ENCODE measurements at places on chromosomes 16 and 17.
A peak's percentile ranks its signal among the peaks of the same experiment; 100 is the strongest.

- DNase-seq: no peak
Measured at GRCh38 chr16:72174726-72175125, 2.8 kb upstream of the PMFBP1 start.

GRCh38 chr17:43840814-43841213, 6.2 kb upstream of the CD300LG start:
- DNase-seq: no peak

DNA sequence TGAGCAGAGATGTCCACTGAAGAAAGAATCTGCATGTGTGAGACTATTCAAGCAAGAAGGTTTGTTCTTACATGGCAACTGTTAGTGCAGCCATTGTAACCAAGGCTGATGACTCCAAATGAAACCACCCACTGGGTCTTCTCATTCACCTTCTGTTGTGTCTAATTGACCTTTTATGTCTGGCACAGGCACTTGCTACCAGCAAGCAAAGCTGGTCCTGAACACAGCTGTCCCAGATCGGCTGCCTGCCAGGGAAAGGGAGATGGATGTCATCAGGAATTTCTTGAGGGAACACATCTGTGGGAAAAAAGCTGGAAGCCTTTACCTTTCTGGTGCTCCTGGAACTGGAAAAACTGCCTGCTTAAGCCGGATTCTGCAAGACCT, 3.6 kb downstream of the CDC6 start:
- no peak for DNase-seq

DNA sequence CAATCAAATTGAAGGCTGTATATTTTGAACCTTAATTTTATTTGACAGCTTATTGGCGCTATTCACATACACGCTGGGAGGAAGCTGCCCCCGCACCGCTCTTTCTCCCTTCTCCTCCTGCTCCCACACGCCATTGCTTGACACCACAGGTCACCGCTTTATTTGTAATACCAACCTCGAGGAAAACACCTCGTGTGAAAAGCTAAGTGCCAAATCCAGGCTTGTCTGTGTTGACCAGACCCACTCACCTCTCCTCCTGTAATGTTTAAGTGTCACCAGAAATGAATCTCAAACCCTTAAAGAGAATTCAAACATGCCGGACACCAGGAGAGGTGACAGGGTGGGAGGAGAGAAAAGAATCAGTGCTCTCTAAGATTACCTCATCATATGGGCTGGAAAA, 331.4 kb downstream of the GRIN2A start:
- no peak for DNase-seq

DNA sequence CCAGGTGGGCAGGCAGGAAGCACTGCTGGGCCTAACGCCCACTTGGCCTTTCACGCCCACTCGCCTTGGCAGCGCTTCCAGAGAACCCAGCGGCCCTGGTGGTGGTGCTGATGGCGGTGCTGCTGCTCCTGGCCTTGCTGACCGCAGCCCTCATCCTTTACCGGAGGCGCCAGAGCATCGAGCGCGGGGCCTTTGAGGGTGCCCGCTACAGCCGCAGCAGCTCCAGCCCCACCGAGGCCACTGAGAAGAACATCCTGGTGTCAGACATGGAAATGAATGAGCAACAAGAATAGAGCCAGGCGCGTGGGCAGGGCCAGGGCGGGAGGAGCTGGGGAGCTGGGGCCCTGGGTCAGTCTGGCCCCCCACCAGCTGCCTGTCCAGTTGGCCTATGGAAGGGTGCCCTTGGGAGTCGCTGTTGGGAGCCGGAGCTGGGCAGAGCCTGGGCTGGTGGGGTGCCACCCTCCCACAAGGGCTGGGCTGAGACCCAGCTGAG, 64.7 kb downstream of the MRC2 start:
- no peak for DNase-seq

- DNase-seq: no peak
Measured at GRCh38 chr16:12096828-12097522, 120.4 kb downstream of the SNX29 start.

GRCh38 chr16:69078073-69078472, 27.4 kb upstream of the HAS3 start:
- DNase-seq: no peak

GRCh38 chr16:77539421-77540034, 104.7 kb upstream of the ADAMTS18 start:
- no peak for DNase-seq

GRCh38 chr17:56914581-56915273, 878 bp upstream of the TRIM25 start:
- no peak for DNase-seq

DNA sequence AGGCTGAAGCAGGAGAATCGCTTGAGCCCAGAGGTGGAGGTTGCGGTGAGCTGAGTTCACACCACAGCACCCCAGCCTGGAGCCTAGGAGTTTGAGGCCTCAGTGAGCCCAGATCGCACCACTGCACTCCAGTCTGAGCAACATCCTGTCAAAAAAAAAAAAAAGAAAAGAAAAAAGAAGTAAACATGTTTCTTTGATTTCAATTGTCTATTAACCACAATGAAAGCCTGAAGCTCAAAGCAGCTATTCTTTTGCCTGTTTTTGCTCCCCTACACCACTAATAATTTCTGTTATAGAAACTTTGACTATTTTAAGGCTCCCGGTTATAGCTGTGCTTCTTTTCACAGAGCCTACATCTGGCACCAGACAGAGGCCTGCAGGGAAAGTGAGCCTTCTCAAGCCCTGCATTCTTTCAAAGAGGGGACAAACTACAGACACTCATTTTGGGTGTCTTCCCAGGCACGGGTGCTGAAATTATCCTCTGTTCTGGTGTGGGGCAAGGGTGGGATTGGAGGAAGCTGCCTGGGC, 14.2 kb upstream of the SLC52A1 start:
- peak; percentile 34 for DNase-seq

GRCh38 chr17:65371702-65372101, 189.7 kb downstream of the AXIN2 start:
- DNase-seq: no peak

DNA sequence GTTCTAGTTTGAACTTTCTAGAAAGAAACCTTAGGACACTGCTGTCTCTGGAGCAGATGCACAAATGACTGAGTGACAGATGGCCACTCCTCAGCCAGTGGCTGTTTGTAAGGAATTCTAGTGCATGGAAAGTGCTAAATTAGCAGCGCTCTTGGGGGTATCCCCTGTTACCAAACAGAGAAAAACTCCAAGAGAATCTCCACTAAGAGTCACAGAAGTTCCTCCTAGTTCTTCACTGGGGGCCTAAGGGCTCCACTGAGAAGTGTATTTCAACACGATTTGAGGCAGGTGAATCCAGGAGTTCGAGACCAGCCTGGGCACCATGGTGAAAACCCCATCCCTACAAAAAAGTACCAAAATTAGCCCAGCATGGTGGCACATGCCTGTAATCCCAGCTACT, 18.1 kb upstream of the IRF8 start:
- DNase-seq: no peak

DNA sequence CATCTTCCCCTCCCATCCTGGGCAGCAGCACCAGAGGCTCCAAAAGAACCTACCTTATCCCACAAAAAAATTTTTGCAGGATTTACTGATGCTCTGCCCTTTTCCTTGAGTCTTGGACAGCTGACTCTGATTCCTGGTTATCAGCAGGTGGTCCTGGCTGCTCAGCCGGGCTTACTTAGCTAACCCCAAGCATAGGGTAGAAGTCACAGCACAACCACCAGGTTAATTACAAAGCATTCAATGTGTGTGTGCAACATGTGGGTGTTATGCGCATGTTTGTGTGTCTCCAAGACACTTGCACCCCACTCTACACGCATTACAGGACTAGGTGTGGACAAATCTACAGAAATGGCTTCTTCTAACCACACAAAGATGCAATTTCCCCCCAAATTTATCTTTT, 36.3 kb downstream of the PECAM1 start:
- DNase-seq: no peak

DNA sequence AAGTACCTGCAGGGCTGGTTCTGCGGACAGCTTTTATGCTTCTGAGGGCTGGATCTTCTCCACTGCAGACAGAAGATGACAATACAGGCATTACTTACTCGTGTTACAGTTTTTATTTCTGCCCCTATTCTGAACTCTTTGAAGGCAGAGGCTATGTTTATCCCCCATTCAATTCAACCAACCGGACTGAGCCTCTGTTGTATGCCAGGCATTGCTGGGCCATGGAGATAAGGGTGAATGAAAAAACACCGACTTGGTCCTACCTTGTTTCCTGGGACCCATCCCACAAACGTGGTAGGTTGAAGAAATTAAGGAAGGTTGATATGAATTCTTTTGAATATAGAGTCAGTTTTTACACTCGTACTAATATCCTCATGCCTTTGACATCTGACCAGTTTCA, 10.0 kb upstream of the HP start:
- DNase-seq: no peak

GRCh38 chr17:38440614-38441397, 12.5 kb downstream of the ARHGAP23 start:
- no peak for DNase-seq

GRCh38 chr17:60301649-60302048, 90.3 kb downstream of the USP32 start:
- DNase-seq: no peak

GRCh38 chr17:80045703-80046102, 9.3 kb downstream of the CCDC40 start:
- DNase-seq: no peak

DNA sequence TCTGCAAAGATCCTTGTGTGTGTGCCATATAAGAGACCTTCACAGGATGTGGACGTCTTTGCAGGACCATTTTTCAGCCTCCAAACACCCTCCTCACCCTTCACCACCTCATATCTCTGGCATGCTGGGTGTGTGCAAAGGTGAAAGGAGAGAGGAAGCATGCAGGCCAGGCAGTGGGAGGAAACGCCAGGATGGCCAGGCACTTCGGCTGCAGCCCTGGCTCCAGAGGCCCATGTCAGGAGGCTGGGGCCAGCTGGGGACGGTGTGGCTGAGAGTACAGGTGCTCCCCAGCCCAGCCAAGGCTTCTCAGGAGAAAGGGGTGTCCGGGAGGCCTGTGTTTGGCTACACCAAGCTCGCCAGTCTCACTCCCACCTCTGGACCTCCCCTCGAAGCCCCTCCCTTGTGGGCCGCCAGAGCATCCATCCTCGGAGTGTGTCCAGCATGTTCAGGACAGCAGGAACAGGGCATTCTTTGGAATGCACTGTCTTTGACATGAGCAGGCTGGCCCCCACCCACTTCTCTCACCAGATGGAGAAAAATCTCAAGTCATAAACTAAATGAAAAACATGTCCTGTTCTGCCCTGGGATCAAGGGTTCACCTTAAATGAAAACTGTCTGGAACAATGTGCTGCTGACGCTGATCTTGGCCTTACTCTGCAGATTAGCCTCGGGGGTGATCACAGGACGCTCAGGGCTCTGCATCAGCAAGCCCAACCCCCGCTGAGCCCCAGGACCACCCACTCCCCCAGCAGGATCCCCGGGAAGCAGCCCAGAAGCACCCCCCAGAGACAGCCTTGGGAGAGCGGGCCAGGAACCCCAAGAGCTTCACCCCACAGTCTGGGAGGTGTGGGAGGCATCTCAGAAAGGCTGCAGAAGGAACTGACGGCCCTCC, 15.9 kb downstream of the PEMT start:
- DNase-seq: no peak

- DNase-seq: no peak
Measured at GRCh38 chr17:81491761-81492160, 20.8 kb downstream of the ACTG1 start.

DNA sequence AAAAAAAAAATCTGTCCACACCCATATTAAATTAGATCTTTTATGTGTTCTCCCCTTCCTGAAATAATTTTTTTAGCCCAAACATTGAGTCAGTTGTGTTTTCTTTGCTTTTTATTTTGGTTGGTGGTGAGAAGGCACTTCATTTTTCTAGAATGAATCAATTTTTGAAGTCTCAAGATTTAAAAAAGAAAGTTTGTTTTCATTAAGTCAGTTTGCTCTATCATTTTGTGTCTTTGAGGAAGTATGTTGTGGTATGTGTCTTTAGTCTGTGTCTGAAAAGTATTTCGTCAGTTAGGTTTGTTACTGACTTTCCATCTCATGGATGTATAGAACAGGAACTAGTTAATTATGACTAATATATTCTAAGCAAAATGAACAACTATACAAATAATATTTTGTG, 3.8 kb downstream of the IGF2BP1 start:
- no peak for DNase-seq

- no peak for DNase-seq
Measured at GRCh38 chr16:57781741-57782606, 20.3 kb downstream of the KIFC3 start.

DNA sequence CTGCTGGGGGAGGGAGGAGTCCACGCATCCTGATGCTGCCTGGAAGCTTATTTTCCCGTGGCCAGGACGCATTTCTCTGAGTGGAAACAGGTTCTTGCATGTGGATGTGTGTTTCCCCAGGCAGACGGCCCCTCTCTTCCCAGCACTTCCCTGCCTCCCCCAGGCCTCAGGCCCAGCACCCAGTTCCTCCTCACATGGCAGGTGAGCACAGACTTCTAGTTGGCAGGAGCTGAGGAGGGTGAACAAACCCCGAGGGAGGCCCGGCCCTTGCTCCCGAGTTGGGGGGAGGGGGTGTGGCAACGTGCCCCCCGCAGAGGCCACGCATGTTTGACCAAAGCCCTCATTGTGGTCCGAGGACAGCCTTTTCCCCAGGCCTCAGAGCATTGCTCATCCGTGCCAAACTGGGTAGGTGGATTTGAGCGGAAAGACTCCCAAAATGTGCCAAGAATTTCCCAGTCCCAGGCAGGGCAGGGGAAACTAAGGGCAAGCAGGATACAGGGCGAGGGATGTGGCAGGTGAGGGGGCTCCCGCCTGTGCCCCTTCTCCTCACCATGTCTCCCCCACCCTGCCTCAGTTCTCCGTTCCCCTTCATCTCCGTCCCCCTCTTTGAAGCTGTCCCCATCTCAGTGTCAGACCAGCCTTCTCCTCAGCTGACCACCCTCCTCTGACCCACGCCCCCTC, 1.5 kb upstream of the SPEM1 start:
- DNase-seq: no peak

DNA sequence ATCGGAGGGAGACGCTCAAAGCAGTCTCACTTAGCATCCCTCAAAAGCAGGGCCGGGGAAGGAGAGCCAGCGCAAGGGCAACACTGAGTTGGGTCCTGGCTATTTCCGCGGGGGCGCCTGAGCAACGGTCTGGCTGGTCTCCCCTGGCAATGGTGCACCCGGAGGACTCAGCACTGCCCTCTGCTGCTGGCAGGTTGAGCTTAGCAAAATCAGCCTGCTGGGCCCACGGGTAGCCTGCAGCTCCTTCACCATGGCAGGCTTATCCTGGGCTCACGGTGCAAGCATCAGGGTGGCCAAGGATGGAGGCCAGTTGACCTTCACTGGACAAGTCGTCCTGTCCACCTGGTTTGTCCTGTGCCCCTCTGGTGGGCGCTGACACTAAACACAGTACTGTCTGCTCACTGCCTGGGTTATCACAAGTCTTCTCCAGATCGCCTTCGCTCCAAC, 14.4 kb upstream of the ALDH3A1 start:
- DNase-seq: peak; percentile 66

DNA sequence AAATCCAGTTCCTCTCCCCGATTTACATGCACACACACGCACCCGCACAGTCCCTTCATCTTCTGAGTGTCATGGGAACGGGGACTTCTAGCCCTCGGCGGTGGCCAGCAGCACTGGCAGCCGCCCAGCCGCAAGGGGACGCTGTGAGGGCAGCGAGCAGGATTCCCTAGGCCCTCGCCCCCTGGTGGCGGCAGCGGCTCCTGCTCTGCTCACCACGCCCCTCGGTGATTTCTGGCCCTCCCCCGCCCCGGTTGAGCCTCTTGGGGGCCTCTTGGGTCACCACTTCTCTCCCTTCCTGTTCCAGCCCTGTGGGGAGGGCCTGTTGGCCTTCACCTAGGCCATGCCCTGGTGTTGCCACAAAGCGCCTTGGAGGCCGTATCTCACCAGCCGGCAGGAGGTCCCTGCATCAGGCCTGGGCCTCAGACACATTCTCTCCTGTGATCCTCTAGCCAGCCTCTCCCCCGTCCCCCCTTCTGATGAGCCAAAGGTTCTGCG, 75.2 kb upstream of the KSR1 start:
- DNase-seq: peak; percentile 79
